ENCODE measurements at places on chromosomes 11 and 22.

DNA sequence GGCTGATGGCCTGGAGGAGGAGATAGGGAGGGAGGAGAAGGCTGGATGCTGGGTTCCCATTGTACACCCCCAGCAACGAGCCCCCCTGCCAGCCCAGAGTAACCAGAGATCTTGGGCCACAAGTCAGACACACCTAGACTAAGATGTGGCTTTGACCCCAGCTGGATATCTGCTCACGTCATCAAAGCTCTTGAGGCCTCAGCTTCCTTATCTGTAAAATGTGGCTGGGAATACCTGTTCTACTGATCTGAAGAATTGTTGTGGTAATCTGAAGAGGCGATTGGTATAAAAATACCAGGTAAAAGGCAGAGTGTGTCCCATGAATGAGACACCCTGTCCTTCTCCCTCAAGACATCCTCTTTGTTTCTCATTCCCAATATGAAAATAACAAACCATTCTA is 280.0 kb downstream of the ST3GAL4 start:
- no peak for DNase-seq

DNA sequence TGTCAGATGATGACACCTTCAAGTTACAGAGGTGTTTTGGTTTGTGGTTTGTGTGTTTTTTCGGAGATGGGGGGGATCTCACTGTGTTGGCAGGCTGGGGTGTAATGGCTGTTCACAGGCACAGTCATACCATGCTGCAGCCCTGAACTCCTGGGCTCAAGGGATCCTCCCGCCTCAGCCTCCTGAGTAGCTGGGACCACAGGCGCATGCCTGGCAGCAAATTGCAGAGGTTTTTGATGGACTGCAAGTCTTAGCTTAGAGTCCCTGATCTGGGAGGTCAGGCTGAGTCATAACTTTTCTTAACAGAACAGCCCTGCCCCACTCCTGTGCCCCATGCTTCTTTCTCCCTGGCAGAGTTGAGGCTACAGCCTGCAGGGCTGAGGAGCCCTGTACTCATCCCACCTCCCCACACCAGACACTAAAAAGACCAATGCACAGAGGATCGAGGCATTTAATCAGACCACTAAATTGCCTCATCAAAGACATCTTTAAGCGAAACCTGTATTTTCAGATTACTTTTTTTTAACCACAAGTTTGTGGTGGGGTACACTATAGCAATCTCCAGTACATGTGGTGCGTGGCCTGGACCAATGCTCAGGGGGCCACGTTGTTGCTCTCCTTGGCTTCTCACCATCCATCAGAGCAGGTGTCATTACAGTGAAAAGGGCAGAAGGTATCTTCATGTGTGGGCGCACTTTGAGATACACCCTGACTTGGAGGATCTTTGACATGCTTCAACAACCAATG is 17.1 kb upstream of the ADORA2A start:
- no peak for DNase-seq

- no peak for DNase-seq
These were observed 32.5 kb downstream of the PPP2R1B start for GRCh38 chr11:111733611-111734088.

DNA sequence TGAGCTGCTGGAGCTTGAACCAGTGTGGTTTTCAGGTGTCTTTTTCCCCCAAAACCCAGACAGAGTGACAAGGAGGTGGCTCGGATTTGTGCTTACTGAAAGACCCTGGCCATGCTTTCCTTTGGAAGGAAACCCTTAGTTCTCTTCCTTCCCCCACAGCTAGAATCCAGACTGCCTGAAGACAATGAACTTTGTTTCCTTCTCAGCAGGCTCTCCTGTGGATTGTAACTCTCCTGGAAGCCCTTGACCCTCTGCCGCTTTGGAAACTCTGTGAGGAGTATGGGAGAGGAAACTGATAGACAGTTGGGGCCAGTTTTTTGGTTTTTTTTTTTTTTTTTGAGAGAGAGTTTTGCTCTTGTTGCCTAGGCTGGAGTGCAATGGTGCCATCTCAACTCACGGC is 62.1 kb upstream of the SESN3 start:
- DNase-seq: no peak

DNA sequence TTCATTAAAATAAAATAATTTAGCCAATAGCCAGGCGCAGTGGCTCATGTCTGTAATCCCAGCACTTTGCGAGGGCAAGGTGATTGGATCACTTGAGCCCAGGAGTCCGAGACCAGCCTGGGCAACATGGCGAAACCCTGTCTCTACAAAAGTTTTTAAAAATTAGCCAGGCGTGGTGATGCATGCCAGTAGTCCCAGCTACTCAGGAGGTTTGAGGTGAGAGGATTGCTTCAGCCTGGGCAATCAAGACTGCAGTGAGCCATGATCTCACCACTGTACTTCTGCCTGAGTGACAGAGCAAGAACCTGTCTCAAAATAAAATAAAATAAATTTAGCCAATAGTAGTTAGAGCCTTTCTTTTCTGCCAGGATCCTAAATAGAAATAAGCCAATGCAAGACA is 12.2 kb downstream of the HPS5 start:
- DNase-seq: no peak

DNA sequence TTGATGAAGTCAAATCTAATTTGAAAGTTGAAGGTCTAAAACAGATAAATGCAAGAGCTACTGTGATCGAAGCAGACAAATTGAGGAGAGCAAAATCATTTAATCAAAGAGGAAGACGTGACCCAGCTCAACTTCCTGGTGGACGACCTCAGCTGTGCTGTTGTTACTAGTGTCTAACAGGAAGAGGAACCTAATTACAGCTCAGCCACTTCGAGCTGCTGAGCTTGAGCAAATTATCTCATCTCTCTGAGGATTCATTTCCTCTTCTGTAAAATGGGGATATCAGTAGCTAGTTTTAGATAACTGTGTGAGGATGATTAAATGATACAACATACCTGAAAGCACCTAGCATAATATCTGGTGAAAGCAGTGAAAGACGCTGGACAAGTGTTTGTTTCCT is 48.6 kb upstream of the OLFML1 start:
- DNase-seq: peak; percentile 42

DNA sequence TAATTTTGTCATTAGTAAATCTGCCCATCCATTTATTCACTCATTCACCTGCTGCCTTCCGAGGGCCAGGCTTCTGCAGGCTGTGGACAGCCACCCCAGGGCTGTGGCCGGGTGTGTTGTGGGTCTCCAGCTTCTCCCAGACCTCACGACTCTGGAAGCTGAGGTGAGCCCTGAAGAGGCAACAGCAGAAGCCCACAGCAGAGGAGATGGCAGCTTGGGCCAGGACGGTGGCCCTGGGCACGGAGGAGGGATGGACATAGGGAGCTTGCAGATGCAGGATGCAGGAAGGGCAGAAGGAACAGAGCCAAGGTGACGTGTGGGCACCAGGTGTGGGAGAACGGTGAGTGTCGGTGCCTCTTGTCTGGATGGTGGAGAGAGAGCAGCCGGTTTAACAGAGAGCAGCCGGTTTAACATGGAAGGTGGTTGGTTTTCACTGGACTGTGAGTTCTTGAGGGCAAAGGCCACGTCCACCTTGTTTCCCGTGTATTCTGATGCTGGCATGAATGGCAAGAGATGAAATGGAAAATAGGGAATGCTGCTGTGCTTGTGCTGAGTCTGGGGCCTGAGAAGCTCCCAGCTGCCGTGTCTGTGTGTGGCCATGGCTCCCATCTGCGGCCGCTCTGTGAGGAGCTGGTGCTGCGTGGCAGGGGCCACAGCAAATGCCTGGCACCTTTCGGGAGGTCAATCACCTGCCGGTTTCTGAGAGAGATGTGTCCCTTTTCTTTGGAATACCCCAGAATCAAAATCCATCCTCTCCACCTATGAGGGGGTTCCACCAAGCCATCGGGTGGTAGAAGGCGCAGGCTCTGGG is 669.9 kb downstream of the BRD1 start:
- DNase-seq: no peak

- DNase-seq: no peak
These were observed 10.7 kb upstream of the MS4A6E start for GRCh38 chr11:60316317-60316716.

DNA sequence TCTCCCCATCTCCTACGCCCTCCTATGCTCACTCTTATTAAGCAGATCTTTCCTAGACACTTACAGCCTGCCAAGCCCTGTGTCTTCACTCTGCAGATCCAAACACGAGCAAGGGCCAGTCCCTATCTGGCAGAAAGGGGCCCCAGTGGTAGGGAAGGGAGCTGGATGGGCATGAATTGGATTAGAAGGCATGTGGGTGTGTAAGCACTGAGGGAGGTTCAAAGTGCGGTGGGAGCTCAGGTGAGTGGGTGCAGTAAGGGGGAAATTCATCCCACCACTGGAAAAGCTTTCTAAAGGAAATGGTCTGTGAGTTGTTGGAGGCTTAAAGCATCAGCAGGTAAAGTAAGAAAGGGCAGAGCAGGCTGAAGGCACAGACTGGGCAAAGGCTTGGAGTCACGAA is 5.5 kb downstream of the TMEM132A start:
- no peak for DNase-seq

- DNase-seq: no peak
These were observed 12.5 kb upstream of the SELENOH start for GRCh38 chr11:57728829-57729228.

- DNase-seq: no peak
These were observed 19.6 kb downstream of the ADM start for GRCh38 chr11:10324474-10324873.

GRCh38 chr11:129695571-129696308 is 119.9 kb upstream of the TMEM45B start:
- peak; percentile 53 for DNase-seq

DNA sequence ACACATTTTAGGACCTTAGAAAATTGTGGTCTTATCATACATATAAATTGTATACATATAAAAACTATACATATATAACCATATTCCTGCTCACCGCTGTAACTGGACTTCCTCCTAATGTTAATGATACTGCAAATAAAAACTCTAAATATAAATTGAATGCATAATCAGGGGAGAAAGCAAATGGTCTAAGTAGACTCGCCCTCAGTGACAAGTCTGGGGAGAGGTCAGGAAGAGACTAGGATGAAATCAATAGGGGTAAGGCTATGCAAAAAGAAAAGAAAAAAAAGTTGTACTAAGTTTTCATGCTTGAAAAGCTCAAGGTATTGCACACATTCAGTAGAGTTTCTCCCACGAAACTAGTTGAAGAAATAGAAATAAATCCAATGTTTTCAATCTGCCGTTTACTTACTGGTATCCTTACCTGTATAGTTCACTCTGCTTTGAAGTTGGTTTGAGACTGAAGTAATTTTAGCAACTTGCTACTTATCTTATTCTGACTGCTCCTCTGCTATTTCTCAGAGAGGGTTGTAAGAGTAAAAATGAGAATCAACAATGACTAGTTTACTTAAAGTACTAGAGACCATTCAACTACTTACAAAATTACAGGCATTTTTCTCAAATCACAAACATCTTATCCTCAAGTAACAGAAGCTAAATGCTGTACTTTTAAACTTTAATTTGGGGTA is 12.2 kb upstream of the ARHGAP32 start:
- no peak for DNase-seq

DNA sequence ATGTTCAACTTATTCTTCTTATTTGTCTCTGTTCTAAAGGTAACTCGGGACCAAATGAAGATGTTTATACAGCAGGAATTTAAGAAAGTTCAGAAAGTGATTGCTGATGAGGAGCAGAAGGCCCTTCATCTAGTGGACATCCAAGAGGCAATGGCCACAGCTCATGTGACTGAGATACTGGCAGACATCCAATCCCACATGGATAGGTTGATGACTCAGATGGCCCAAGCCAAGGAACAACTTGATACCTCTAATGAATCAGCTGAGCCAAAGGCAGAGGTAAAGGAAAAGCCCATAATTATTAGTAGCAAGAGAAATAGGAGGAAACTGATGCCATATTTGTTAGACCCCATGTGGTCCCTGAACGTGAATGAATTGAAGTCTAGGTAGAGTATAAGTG is 63.3 kb downstream of the TRIM44 start:
- DNase-seq: no peak

- DNase-seq: no peak
These were observed 128.9 kb downstream of the DBX1 start for GRCh38 chr11:20031155-20032001.

DNA sequence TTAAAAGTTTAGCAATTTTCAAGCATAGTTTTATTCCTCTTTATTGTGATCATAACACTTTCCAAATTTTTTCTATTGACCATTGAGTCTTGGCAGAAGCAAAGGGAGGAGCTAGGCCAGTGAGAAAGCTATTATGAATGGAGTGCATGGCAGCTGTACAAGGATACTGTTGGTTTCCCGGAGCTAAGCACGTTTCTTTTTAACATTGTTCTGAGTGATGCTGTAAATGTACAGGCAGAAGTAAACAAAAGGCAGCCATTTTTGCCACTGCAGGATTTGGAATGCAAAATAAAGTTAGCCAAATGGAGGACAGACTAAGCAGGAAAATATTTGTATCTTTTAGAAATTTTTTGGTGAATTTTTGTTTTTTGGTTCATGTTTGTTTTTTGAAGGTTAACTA is 16.2 kb downstream of the CBL start:
- no peak for DNase-seq

DNA sequence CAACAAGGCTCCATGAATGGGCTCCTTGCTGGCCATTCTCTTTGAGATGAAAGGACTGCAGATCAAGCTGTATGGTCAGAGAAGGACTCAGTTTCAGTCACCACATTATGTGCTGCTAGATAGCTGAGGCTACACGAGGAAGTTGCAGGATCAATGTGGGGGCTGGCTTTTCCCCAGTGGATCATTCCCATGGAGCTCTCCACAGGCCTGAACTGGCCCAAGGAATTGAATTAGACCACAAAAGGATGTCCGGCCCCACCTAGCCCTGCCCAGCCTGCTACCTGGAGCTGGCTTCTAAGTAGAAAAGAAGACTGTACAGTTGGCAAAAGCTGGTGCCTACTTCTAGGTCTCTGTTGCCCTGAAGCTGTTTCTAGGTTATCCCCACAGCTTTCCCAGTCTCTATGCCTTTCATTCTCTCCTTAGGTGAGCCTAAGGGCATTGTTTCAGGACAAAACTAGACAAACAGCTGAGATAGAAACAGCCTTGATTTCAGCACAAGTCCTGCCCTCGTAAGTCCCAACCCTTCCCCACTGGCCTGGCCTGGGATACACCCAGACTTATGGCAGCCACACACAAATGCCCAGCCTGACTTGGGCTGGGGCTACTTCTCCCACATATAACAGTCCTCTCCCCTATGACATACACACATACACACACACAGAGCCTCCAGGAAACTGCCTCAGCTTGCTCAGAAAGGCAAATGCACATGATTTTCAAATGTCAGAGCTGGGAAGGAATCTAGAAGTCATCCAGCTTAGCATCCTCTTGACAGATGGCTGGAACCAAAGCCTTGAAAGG is 129.1 kb upstream of the NCAM1 start:
- DNase-seq: no peak

DNA sequence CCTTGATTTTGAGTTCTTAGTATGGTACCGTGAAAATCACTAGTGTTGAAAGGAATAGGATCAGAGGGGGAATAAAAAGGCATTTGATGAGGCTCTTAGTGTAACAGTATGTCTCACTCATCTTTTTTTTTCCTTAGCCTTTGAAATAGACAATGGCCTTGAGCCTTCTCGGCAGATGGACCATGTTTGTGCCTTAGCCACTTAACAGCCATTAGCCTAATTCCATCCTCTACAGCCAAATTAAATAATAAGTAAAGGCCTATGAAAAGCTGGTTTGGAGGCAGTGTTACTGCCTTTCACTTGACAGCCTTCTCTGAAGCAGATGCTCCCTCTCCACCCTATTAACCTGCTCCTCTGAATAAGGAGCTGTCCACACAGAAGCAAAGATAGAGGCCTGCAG is 580.7 kb downstream of the NTM start:
- DNase-seq: no peak

All from CD4-positive, alpha-beta T cell treated with Interleukin-1 beta for 1 hour (primary cell).